ENCODE measurements at places on chromosomes 13 and 19. TPM values are rescaled to one million over a fixed set of nuclear protein-coding genes. Genes with fewer than 3 reads are reported as not detected.

The RASAL3 gene
- total RNA-seq, result 4.3 TPM

The PPP1R37 gene
- total RNA-seq, result 36.7 TPM

The ZNF583 gene
- total RNA-seq, result 4.5 TPM

The ZNF763 gene
- total RNA-seq, result 13.5 TPM

The SERTM1 gene
- total RNA-seq, result not detected

The IFNL1 gene
- total RNA-seq, result not detected

The CYP4F11 gene
- 2.5 TPM for total RNA-seq

The KIR2DL4 gene
- total RNA-seq, result not detected

The ZNF333 gene
- 41.1 TPM for total RNA-seq

The ICAM1 gene
- total RNA-seq, result 50.1 TPM

The C19orf25 gene
- 25.6 TPM for total RNA-seq

DNA sequence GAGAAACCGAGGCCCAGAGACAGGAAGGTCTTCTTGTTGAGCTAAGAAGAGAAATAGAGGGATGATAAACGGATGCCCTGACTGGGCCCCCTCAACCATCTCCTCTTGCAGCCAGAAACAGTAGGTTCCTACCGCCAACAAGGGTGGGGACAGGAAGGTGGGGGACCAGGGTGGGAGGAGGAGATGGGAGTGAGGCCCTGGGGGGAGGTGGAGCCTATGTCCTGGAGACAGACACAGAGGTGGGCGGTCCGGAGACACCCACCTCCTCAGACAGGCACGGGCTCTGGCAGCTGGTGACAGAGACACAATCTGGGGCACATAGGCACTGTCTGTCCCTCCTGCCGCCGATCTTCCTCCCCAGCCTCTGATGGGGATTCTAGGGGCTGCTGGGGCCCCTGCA, 16.9 kb downstream of the GADD45B start:
- no peak for DNase-seq
- no peaks in the 10 kb centered on the region for H3K36me3 ChIP-seq
- H3K4me3 ChIP-seq, result no peak overlapping the region
- H3K27ac ChIP-seq, result peak overlapping the region; percentile 36

DNA sequence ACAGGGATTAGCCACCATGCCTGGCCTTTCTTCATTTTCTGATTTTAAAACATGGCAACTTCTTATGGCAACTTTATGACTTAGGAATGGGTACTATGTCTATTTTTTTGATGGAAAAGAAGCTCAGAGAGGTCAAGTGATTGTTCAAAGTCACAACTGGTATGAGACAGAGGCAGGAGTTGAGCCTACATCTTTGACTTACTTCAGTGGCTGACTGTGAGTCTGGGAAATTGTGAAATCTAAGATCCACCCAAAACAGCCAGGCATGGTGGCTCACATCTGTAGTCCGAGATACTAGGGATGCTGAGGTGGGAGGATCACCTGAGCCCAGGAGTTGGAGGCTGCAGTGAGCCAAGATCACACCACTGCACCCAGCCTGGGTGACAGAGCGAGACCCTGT, 2.4 kb upstream of the ACTL9 start:
- no peak overlapping the region for H3K27ac ChIP-seq
- no peaks in the 10 kb centered on the region for H3K27me3 ChIP-seq
- H3K4me1 ChIP-seq, result no peaks in the 10 kb centered on the region

DNA sequence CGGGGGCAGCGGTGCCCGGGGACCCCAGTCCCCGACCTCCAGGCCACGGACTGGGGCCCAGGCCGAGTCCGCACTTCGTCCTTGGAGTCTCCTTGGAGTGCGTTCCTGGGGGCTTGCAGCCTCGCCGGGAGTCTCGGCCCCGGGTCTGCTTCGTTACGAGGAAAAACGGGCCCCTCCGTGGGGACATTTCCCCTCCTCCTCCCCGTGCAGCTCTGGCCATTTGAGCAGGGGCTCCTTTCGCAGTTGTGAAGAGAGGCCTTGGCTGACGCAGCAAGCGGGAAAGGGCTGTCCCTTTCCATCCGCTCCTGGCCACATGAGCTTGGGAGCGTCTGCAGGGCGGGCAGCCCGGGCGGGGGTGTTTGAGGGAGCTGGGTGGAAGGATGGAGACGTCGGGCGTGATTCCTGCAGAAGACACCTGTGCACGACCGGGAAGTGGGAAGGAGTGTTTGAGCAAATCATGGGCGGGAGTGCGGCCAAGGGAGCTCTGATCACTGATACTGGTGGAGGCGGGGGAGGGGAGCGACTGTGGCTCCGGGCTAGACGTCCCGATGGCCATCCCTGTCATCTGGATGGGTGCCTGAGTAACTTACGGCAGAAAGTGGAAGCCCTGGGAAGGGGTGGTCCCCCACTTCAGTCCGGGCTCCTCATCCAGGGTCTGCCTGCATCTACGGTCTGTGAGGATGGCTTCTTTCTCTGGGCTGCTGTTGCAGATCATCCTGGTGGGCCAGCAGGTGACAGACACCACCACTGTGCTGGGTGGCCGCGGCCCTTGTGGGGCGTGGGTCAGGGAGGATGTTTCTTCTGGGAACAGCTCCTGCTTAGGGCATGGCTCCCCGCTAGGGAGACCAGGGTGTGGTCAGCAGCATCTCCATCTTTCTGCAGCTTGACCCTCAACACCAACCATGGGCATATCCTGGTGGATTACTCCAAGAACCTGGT, 736 bp downstream of the GPI start:
- no peak for DNase-seq
- peak overlapping the region; percentile 86 for H3K4me3 ChIP-seq
- H3K27me3 ChIP-seq, result no peaks in the 10 kb centered on the region
- peaks cover 11% of the 10 kb centered on the region for H3K4me1 ChIP-seq

- H3K4me1 ChIP-seq, result no peaks in the 10 kb centered on the region
- DNase-seq, result no peak
- peak overlapping the region; percentile 99 for H3K27ac ChIP-seq
These were observed 1.4 kb downstream of the CIC start for GRCh38 chr19:42270346-42271044.

GRCh38 chr19:47406711-47407416, 12.5 kb downstream of the MEIS3 start:
- no peak for DNase-seq
- no peak overlapping the region for H3K4me3 ChIP-seq
- H3K36me3 ChIP-seq, result no peaks in the 10 kb centered on the region
- H3K4me1 ChIP-seq, result no peaks in the 10 kb centered on the region
- no peaks in the 10 kb centered on the region for H3K27me3 ChIP-seq
- no peak overlapping the region for H3K27ac ChIP-seq

- no peaks in the 10 kb centered on the region for H3K4me1 ChIP-seq
- no peak overlapping the region for H3K27ac ChIP-seq
- no peaks in the 10 kb centered on the region for H3K36me3 ChIP-seq
- DNase-seq, result no peak
These were observed 57.7 kb downstream of the ZNF568 start for GRCh38 chr19:36973844-36974195.

GRCh38 chr19:48842789-48843162, 6.5 kb upstream of the HSD17B14 start:
- H3K36me3 ChIP-seq, result no peaks in the 10 kb centered on the region
- peak; percentile 83 for DNase-seq
- H3K4me1 ChIP-seq, result no peaks in the 10 kb centered on the region
- H3K4me3 ChIP-seq, result no peak overlapping the region
- no peaks in the 10 kb centered on the region for H3K27me3 ChIP-seq

- H3K4me1 ChIP-seq, result peaks cover 46% of the 10 kb centered on the region
- H3K4me3 ChIP-seq, result no peak overlapping the region
- DNase-seq, result no peak
- no peak overlapping the region for H3K27ac ChIP-seq
- H3K36me3 ChIP-seq, result no peaks in the 10 kb centered on the region
These were observed 22.3 kb upstream of the STARD13 start for GRCh38 chr13:33307843-33308242.

DNA sequence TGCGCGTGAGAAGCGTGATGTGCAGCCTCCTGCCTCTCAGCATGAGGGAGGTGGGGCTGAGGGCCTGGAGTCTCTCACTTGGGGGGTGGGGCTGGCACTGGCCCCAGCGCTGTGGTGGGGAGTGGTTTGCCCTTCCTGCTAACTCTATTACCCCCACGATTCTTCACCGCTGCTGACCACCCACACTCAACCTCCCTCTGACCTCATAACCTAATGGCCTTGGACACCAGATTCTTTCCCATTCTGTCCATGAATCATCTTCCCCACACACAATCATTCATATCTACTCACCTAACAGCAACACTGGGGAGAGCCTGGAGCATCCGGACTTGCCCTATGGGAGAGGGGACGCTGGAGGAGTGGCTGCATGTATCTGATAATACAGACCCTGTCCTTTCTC, 8.7 kb downstream of the CD177 start:
- no peaks in the 10 kb centered on the region for H3K27me3 ChIP-seq
- H3K27ac ChIP-seq, result no peak overlapping the region
- H3K36me3 ChIP-seq, result no peaks in the 10 kb centered on the region
- no peak for DNase-seq

GRCh38 chr13:107883561-107884175, 331.7 kb downstream of the LIG4 start:
- DNase-seq, result no peak
- no peaks in the 10 kb centered on the region for H3K36me3 ChIP-seq
- H3K4me3 ChIP-seq, result no peak overlapping the region
- H3K4me1 ChIP-seq, result no peaks in the 10 kb centered on the region
- no peak overlapping the region for H3K27ac ChIP-seq

DNA sequence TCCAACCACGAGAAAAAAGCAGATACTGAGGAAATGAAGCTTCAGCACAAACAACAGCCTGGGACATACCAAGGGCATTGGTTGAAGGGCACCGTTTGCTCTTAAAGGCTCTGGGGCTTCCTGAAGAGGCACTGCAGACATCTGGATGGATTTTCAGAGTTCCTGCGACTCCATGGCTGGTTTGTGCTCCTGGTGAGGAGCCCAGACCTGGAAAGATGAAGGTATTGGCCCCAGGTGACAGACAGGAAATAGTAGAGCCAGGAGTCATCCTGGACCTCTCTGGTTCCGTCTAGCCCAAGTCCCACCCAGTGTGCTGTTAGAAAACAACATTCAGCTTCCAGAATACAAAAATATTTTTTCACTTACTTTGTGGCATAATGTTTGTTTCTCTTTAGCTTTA, 6.3 kb downstream of the IL17D start:
- no peaks in the 10 kb centered on the region for H3K36me3 ChIP-seq
- no peak overlapping the region for H3K27ac ChIP-seq
- no peak overlapping the region for H3K4me3 ChIP-seq
- H3K4me1 ChIP-seq, result no peaks in the 10 kb centered on the region
- H3K27me3 ChIP-seq, result no peaks in the 10 kb centered on the region
- DNase-seq, result no peak

DNA sequence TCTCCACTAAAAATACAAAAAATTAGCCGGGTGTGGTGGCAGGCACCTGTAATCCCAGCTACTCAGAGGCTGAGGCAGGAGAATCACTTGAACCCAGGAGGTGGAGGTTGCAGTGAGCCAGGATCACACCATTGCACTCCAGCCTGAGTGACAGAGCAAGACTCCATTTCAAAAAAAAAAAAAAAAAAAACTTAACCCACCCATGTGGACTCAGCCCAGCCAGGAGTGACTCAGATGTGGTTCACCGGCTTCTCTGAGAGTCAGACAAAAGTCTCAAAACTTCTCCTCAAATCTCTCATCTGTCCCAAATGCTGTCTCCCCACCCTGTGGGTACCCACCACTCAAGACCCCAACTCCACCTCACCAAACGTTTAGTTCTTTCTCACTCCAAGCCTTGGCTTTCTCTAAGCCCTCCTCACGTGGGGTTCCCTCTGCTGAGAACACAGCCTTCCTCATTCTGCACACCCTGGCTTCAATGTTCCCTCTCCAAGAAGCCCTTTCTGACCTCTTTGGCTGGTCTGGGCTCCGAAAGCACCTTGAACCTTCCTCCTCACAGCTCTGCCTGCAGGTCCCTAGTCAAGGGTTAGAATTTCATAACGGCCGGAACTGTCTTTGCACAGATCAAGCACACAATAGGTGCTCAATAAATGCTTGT, 11.1 kb upstream of the RAB3A start:
- no peaks in the 10 kb centered on the region for H3K27me3 ChIP-seq
- H3K4me1 ChIP-seq, result no peaks in the 10 kb centered on the region
- H3K36me3 ChIP-seq, result no peaks in the 10 kb centered on the region
- H3K27ac ChIP-seq, result no peak overlapping the region
- no peak overlapping the region for H3K4me3 ChIP-seq

DNA sequence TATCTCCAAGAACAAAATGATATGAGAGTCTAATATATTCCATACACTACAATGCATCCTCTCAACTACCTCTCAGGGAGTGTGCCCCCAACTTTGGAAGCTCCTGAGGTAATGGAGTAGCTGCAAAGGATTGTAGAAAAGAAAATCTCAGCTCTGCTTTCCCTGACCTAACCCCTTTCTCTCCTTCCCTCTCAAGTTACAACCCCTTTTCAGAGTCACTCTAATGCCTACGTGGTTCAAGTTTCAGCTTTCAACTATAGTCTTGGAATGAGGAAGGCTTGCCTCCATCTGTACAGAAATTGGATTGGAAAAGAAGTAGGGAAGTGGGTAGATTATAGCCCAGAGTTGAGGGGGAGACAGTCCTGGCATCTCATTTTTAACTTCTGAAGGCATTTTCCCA, 256.0 kb downstream of the PCDH9 start:
- H3K4me3 ChIP-seq, result no peak overlapping the region
- H3K27ac ChIP-seq, result no peak overlapping the region
- no peaks in the 10 kb centered on the region for H3K27me3 ChIP-seq
- no peaks in the 10 kb centered on the region for H3K36me3 ChIP-seq

GRCh38 chr19:5642204-5642603, 19.3 kb downstream of the SAFB start:
- H3K27ac ChIP-seq, result no peak overlapping the region
- no peak for DNase-seq
- H3K36me3 ChIP-seq, result peaks cover 53% of the 10 kb centered on the region

DNA sequence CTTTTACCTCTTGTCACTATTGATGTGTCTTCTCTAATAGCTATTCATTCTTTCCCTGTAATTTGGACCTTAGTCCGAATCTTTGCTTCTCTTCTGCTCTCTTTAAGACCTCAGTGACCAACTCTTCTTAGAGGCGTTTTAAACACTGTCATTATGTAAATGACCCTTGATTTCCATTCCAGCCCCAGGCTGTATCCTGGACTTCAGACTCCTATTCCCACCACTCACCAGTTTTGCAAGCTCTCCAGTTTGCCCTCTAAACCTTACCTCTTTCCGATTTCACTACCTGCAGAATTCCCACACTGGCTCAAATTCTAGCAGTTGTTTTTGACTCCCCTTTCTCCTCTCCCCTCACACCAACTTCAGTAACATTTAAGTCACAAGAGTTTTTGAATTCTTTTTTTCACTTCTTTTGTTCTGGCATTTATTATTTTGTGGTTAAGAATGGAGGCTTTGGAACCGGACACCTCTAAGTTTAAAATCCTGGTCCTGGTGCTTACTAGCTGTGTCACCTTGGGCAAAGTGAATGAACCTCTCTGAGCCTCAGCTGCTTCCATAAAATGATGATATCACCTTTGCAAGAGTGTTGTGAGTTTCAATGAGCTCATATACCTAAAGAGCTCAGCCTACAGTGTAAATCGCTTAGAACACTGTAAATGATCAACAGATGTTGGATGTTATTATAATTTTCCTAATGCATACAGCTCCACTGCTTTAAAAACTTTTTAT, 13.6 kb upstream of the HMGB1 start:
- no peak overlapping the region for H3K27ac ChIP-seq
- no peaks in the 10 kb centered on the region for H3K4me1 ChIP-seq
- no peaks in the 10 kb centered on the region for H3K27me3 ChIP-seq
- no peak overlapping the region for H3K4me3 ChIP-seq
- H3K36me3 ChIP-seq, result no peaks in the 10 kb centered on the region
